ENCODE measurements at places on chromosomes 5 and 9.

DNA sequence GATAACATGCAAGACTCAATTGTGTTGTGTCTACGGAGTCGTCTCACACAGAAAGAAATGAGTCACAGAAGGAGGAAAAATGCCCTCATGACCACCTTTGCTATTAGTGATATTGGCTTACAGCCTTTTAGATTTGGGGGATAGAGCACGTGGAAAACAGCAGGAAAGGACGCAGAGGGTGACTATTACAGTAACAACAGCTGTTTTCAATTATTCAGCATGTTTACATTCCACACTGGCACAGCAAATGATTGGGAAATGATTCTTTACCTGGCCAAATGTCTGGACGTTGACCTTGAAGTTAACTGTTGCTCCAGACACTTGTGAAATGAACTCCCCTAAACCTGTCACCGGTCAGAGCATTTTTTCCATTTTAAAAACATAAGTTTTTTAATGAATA is 46.8 kb downstream of the APTX start:
- DNase-seq = no peak

GRCh38 chr5:15489571-15490235 is 10.3 kb upstream of the FBXL7 start:
- DNase-seq = no peak

GRCh38 chr9:32554107-32554506 is 1.7 kb upstream of the TOPORS start:
- no peak for DNase-seq

DNA sequence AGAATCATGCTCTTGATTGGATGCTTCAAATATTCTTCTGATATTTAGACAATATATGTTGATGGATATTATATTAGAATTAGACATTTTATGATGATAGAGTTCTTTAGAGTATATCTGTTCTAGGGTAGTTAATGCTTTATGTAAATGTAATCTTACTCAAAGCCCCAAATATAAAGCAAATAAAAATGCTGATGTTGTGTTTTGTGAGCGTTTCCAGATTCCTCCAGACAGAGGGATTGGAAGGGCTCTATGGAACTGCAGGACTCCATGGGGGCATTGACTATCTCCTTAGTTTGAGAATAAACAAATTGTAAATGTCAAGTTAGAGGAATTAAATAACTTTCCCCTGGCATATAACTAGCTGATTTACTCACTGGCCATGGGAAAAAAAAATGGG is 184.5 kb downstream of the MRPS30 start:
- no peak for DNase-seq

GRCh38 chr9:75927356-75927755 is 36.9 kb downstream of the PCSK5 start:
- DNase-seq = no peak

- DNase-seq = no peak
These were observed 91.9 kb downstream of the TMEM215 start for GRCh38 chr9:32875242-32875641.

GRCh38 chr5:116365006-116365496 is 209.6 kb downstream of the SEMA6A start:
- no peak for DNase-seq

GRCh38 chr5:35762368-35762767 is 94.3 kb upstream of the IL7R start:
- DNase-seq = no peak

GRCh38 chr5:59143926-59144333 is 561.1 kb downstream of the RAB3C start:
- DNase-seq = no peak

DNA sequence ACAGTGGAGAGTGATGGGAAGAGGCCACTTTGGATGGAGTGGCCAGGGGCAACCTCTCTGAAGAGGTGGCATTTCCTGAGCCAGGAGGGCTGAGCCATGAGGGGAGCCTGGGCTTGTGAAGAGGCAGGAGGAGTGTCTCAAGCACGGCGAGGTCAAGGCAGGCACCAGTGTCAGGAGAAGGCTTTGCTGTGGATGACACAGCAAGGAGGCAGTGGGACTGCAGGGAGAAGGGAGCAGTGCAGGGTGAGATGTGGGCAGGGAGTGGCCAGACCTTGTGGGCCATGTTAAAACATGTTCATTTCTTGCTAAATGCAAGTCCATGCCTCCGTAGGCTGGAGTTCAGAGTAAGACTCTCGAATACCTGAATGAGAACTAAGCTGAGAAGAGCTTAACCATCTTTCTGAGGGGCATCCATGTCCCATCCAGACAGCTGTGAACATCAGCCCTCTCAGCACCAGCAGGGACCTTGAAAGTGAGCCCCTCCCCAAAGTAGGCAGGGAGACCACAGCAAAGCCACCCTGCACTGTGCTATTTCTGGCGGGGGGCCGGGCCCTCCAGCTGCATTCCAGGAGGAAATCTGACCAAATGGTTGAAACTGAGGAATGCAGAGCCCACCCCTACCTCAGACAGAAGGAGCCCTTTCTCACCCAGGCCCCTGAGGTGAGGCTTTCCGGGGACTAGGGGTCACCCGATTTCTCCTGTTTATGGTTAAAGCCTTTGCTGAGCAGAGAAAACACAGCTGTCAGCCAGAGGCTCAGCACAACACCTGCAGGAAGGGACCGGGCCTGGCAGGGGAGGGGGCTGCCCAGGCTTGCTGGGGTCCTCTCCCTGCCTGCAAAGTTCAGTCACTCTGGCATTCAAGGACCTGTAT is 16.1 kb upstream of the ARSI start:
- DNase-seq = no peak

DNA sequence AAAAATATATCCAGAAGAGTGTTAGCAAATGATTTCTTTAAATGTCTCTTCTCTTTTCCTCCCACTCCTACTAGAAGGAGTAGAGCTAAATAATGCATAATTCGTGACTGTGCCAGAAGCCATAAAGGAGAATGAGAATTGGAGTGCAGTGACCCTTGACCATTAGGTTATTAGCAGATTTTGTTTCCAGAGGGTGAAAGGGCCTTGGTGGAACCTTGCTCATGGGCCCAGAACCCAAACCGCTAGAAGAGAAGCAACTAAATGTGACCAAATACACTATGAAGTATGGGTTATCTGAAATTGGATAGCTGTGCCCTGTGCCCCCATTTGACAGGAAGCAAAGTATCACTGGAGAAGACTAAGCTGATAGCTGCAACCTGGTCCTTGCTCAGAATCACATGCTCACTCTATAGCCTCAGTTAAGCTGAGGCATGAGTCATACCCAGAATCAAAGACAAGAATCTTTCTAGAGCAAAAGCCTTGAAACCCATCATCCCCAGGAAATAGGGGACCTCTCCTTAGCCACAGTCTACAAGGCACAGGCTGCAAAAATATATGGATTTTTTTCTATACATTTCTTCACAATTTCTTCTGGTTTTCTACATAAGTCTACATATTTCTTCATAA is 36.3 kb downstream of the CAPSL start:
- DNase-seq = no peak

- DNase-seq = no peak
These were observed 20.4 kb upstream of the CYFIP2 start for GRCh38 chr5:157245476-157245875.

DNA sequence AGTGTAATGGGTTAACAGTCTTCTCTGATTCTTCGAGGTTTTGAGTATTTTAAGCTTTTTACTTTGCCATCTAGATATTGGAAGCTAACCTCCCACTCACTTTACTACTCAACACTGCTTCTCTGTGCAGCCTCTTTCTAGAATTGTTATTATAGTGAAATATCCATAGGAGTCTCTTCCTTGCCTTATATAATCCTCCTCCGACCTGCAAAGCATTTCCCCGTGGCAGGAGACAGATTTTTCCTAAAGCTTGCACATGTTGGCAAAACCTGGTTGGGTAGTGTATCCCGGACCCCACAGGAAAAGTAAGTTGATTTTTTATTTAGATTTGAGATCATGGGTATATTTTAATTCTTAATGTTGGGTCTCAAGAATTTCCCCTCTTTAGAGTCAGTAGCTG is 249.1 kb downstream of the CD180 start:
- no peak for DNase-seq

- peak; percentile 4 for DNase-seq
These were observed 8.4 kb upstream of the RUSC2 start for GRCh38 chr9:35481347-35481975.

GRCh38 chr5:151264113-151264512 is 11.1 kb downstream of the GM2A start:
- DNase-seq = no peak

DNA sequence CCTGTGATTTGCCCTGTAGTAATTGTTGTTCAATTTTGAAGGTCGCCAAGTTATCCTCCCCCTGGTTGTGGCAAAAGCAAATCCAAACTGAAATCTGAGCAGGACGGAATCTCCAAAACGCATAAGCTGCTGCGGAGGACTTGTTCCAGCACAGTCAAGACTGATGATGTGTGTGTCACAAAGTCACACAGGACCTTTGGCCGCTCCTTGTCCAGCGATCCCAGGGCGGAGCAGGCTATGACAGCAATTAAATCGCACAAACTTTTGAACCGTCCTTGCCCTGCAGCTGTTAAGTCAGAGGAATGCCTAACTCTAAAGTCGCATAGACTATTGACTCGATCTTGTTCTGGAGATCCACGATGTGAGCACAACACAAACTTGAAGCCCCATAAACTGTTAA is 128.4 kb downstream of the PARP8 start:
- DNase-seq = no peak

GRCh38 chr5:32241034-32241783 is 67.1 kb upstream of the GOLPH3 start:
- no peak for DNase-seq

- DNase-seq = no peak
These were observed 375.7 kb downstream of the NTRK2 start for GRCh38 chr9:85045271-85045670.

DNA sequence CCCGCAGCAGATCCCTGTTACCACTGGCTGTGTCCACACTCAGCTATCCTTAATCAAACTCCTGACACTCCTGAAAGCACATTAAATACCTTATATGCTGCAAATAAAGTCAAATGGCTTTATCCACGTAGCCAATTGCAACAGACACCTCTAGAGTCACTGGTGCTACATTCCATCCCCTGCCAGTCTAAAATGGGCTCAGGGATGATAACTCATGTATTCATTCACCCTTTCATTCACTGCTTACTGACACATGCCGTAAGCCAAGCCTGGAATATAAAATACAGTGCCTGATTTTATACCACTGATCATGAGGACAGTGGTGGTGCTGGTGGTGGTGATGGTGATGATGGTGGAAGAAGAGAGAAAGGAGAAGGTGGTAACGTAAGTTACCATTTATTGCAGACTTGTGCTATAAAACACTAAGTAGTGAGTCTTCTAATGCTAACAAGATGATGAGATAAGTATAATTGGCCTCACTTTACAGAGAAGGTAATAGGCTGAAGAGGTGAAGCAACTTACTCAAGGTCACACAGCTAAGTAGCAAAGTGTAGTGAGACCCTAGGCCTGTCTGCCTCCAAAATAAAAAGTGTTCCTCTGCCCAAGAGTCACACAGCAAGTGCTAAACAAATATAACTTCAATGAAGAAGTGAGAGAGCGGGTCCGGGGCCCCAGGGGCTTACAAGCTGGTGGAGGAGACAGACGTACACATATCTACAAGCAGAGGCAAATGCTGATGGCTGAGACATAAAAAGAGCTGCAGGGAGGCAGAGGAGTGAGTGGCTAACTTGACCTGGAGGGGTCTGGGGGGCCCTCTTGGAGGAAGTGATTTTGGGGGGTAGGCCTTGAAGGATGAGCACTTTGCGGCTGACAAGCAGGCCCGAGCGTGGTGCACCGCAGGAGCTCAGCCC is 1.2 kb downstream of the TTLL11 start:
- DNase-seq = no peak

DNA sequence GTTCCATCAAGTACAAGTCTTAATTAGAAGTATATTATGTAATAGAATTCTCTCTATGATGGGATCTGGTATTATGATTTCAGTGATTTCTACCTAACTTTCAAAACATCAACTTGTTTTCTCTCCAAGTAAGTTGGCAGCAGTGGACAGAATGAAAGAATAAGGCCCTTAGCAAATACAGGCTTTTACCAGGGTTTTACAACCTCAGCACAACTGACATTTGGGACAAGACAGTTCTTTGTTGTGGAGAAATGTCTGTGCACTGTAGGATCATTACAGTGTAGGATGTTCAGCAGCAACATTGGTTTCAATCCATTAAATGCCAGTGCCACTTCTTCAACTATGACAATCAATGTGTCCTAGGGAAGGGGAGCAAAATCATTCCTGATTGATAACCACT is 48.8 kb downstream of the MLANA start:
- DNase-seq = no peak

- peak; percentile 82 for DNase-seq
These were observed 20.6 kb downstream of the DYNC2I2 start for GRCh38 chr9:128636024-128636390.

- DNase-seq = no peak
These were observed 105.4 kb upstream of the PAM start for GRCh38 chr5:102649731-102650130.

- peak; percentile 78 for DNase-seq
These were observed 440.9 kb upstream of the C9orf72 start for GRCh38 chr9:28014212-28014611.

- DNase-seq = no peak
These were observed 91.0 kb upstream of the DAPK1 start for GRCh38 chr9:87406543-87407166.

- no peak for DNase-seq
These were observed 5.1 kb downstream of the ARL14EPL start for GRCh38 chr5:116037236-116037822.

DNA sequence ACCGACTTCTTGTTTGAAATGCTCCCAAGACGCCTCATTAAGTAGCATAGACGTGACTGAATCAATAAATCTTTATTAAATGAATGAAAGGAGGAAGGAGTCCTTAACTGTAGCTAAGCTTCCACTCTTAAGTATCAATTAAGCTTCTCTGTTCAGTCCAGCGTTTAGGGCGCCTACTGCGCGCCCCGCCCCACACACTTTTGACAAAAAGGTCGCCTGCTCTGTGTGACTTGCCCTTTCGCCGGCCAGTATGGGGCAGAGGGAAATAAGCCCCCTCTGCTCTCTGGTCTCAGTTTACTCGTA is 662 bp upstream of the DOLPP1 start:
- DNase-seq = no peak

- peak; percentile 54 for DNase-seq
These were observed 547.3 kb upstream of the C9orf72 start for GRCh38 chr9:28120626-28121025.

GRCh38 chr5:53095931-53096525 is 13.5 kb downstream of the MOCS2 start:
- DNase-seq = no peak

DNA sequence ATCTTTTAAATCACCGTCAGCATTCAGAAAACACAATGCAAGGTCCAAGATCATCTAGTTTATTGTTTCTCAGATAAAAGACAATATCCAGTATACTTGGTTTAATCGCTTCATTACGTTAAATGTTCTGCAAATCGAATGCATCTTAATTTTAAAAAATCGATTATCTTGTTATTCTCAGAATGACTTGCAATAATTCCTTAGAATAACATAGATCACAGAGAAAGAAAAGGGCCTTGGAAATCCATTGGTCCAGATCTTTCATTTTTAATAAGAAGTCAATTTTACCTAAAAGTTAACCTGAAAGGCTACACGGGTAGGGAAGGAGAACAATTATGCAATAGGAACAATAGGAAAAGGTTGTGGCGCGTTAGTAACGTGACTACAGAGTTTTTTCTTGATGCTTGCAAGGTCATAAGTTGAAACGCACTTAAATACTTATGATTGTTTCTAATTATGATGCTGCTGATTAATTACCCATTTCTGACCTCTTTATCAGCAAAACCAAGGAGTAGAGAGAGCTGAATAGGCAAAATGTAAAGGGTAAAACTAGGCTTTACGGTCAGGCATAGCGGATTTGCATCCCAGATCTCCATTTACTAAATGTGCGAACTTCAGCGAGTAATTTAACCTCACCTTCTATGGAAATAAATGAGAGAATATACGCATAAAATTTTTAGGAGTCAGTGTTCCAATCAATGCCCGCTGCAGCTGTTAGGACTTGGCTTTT is 769 bp upstream of the LYRM7 start:
- no peak for DNase-seq

GRCh38 chr5:150364004-150364403 is 6.5 kb downstream of the TCOF1 start:
- DNase-seq = no peak

Data from NCI-H1105 (cell line).